ENCODE measurements at places on chromosomes 5 and 9. TPM values are rescaled to one million over a fixed set of nuclear protein-coding genes. Genes with fewer than 3 reads are reported as not detected.
A peak's percentile ranks its signal among the peaks of the same experiment; 100 is the strongest.

DNA sequence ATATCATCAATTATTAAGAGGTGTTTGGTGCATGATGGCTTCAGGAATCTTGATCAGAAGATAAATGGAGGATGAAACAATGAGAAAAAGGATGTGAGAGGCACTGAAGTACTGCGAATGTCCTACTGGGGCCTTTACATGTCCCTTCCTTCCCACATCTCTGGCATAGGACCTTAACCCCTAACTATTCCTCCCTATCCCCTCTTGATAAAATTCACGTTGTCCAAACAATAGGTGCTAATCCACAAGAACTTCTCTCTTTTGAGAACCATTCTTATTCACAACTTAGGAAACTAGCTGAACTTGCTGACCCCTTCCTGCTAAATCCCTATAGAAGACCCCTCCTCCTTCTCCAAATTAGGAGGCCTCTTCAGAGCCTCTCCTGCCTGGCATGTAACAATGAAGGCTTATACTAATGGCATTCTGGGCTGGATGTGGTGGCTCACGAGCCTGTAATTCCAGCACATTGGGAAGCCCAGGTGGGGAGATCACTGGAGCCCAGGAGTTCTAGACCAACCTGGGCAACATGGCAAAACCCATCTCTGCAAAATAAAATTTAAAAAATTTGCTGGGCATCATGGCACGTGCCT is 276.5 kb upstream of the SMARCA2 start:
- no peak overlapping the region for H3K4me3 ChIP-seq
- H3K36me3 ChIP-seq, result no peaks in the 10 kb centered on the region
- no peaks in the 10 kb centered on the region for H3K4me1 ChIP-seq
- H3K27me3 ChIP-seq, result no peaks in the 10 kb centered on the region
- H3K27ac ChIP-seq, result no peak overlapping the region

GRCh38 chr5:95959051-95959887 is 2.4 kb downstream of the ELL2 start:
- no peak for DNase-seq
- H3K27me3 ChIP-seq, result no peaks in the 10 kb centered on the region
- H3K27ac ChIP-seq, result peak overlapping the region; percentile 99

DNA sequence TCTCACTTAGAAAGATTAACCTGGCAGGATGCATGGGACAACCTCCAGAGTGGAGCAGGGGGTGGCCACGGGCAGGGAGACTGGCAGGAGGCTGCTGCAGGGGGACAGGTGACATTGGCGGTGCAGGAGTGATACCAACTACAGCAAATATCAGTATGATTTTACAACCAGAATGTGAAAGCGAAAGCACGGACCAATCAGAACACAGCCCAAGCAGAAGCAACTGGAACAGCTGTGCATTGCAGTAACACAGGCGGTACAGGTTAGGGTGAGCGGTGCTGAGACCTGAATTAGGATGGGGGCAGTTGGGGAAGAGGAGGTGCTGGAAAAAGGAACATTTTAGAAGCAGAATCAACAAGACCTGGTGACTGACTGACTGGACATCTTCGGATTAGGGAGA is 29.3 kb downstream of the POLR1E start:
- H3K4me1 ChIP-seq, result no peaks in the 10 kb centered on the region
- H3K27me3 ChIP-seq, result no peaks in the 10 kb centered on the region
- DNase-seq, result no peak
- H3K27ac ChIP-seq, result no peak overlapping the region
- H3K36me3 ChIP-seq, result no peaks in the 10 kb centered on the region

DNA sequence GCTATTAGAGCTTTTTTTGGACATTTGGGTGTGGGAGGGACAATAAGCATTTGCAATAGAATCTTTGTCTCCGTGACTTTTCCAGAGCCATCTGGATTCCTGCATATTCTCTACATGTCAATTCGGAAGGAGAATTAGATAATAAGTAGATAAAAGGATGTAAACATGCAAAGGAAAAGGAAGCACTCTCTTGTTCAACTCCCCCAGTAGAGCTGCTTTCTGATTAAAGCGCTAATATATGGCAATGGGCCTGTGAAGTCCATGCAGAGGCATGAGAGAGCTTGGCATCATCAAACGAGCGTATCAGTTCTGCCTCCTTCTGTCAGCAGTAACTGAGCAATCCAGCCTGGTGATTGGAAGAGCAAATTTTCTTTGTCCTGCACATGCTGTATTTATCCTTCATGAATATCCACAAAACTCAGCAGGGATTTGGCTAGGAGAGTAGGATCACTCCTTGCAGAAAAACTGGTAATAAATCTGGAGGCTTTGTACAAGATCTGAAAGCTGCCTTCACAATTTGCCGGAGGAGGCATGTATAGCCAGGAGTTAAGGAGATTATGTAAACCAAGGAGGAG is 1752.9 kb downstream of the MAT2B start:
- DNase-seq, result no peak
- H3K4me3 ChIP-seq, result no peak overlapping the region
- H3K36me3 ChIP-seq, result no peaks in the 10 kb centered on the region
- no peak overlapping the region for H3K27ac ChIP-seq

EQTN gene
- 0.65 TPM for total RNA-seq

CDC20B gene
- total RNA-seq, result not detected

EGFL7 gene
- 8.6 TPM for total RNA-seq

CARD9 gene
- 0.23 TPM for total RNA-seq

All from pancreas (tissue), 10 donors.